Stimulated activated CD4-positive, alpha-beta T cell treated with anti-CD3 and anti-CD28 coated beads, Interleukin-4, amount 100 ng/mL, for 4 hours (primary cell): ENCODE measurements at places on chromosomes 12 and 14.
A peak's percentile ranks its signal among the peaks of the same experiment; 100 is the strongest.

DNA sequence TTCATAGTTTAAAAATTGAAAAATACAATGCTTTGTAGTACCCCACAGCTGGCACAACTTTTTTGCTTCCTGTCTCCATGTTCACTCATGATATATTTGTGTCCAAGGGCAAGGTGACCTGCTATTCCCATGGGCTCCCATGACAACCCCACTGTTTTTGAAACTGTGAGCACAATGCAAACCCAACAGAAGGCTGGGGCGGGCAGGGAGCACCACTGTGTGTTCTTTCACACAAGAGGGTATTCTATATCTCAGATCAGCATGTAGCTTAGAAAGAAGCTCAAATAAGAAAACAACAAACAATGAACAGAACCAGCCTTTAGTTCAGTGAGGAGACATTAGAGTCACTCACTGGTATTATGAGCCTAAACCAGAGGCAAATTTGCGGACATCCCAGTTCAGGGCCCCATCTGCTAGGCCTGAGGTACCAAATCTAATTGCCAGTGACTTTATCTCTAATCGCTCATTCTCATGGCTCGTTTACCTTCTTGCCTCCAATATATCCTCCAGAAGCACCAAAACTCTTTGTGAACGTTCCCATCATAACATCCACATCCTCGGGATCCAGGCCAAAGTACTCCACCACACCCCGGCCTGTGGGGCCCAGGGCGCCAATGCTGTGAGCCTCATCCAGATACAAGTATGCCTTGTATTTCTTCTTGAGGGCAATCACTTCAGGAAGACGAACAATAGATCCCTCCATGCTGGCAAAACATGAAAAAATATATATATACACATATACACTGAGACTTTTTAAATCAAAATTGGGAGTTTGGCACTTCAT lies 56.4 kb upstream of the ISM2 start:
- DNase-seq = no peak

DNA sequence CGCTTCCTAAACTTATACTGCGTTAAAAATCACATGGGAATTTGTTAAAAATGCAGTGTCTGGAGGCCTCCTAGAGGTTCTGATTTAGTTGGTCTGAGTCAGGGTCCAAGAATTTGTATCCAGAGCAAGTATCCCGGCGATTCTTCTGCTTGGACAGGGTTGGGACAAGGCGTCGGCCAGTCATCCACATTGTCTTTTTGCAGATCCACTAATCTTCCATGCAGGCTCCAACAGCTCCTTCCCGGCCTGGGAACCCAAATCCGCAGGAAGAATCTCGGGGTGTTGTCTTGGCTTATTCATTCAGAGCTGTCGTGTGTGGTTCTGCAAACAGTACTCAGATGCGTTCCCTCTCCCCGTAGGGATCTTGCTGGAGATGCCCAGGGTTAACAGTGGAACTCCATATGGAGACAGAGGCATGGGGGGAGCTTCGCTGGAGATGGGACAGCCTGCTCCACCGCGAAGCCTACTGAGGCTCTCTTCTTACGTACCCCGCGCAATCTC lies 25.3 kb downstream of the GPRC5D start:
- no peak for DNase-seq

DNA sequence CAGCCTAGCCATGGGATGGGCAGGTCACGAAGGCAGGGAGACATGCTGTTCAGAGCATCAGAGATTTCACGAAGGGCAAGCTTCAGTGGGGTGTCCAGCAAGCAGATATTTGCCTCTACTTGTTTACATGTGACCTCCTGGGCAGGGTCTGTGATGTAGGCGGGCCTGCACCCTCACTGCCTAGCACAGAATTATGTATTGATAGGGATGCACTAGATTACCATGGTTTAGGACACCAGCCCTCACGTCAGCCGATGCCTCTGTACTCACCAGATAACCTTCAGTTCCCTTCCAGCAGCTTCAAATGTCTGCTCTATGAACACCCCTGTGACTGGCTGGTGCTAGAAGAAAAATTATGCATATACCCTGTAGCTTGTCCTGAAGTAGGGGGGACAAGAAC lies 5.1 kb upstream of the EIF5 start:
- DNase-seq = no peak

- DNase-seq = no peak
These were observed 12.8 kb upstream of the PPFIBP1 start for GRCh38 chr12:27511031-27511722.

DNA sequence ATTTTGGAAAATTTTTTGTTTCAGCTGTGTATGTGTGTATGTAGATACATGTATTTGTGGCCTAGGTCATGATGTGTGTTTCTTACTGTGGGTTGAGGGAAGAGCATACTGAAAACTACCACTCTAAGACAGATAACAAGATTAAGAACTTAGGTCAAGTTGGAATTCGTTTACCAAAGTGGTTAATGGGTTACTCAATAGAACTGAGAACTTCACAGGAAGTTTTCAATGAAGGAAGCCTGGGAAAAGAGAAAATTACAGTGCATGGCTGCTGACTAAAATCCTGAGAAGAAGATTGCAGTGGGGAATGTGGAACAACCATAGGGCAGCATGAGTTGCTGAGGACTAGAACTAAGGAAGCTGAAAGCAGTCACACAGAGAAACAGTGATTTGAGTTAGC lies 21.4 kb upstream of the FOXG1 start:
- DNase-seq = no peak

GRCh38 chr12:7907009-7907408 lies 29.0 kb downstream of the SLC2A3 start:
- peak; percentile 16 for DNase-seq
